ENCODE measurements at places on chromosomes 6 and 20.

- no peak for DNase-seq
These were observed 16.7 kb downstream of the TIAM2 start for GRCh38 chr6:155011809-155012291.

DNA sequence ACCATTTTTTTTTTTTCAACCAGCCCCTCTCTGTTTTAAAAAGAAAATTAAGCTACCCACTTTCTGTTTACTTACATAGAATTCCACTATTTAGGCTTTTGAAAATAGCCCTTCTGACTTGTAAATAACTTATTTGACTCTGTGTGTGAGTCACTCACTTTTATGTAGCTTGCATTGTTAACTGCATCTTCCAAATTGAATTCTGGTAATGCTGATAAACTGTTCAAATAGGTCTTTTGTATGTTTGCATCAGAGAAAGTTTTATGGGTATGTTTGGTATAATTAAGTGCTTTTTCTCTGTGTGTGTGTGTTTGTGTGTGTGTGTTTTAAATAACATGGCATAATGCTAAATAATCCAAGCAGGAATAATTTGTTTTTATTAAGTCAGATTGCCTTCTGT lies 360.1 kb downstream of the PLCB1 start:
- no peak for DNase-seq

- DNase-seq: no peak
These were observed 43.4 kb downstream of the ZHX3 start for GRCh38 chr20:41274152-41274551.

DNA sequence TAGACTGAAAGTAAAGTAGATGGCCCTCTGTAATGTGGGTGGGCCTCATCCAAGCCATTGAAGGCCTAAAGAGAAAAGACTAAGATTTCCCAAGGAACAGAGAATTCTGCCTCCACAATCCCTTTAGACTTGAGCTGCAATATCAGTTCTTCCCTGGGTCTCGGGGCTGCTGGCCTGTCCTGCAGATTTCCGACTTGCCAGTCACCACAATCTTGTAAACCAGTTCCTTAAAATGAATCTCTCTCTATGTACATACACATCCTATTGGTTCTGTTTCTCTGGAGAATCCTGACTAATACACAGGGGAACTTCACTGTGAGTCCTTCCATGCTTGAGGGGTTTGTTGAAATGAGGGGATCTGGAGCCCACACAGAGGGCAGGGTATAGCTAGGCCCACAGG lies 12.9 kb downstream of the CCDC170 start:
- DNase-seq: no peak

DNA sequence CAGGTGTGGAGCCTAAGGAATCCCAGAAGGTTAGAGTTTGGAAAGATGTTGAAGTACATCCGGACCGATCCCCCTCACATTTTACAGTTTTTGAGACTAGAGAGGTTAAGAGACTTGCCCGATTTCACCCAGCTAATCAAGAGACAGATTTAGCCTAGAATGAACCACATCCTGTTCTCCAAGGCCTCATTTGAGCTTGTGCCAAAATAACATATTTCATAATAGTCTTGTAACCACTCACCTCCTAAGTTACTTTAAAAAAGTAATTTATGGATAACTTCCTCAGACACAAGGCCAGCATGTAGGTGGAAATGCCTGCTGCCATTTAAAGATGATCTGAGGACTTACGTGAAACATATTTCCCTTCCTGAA lies 39.8 kb upstream of the ARHGAP18 start:
- no peak for DNase-seq

- DNase-seq: no peak
These were observed 486.0 kb downstream of the BCKDHB start for GRCh38 chr6:80592436-80592835.

DNA sequence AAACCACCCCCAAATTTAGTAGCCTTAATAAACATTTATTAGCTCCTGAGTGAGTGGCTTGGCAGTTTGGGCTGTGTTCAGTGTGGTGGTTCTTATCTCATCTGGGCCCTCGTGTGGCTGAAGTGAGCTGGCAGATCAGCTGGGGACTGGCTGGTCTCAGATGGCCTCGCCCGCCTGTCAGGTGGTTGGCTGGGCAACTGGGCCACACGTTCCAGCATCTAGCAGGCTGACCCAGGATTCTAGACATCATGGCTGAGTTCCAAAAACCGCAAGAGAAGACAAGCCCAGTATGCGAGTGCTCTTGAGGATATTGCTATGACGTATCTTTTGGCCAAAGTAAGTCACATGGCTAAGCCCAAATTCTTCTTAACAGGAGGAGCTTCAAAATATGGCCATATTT lies 28.9 kb downstream of the EIF2S2 start:
- no peak for DNase-seq

DNA sequence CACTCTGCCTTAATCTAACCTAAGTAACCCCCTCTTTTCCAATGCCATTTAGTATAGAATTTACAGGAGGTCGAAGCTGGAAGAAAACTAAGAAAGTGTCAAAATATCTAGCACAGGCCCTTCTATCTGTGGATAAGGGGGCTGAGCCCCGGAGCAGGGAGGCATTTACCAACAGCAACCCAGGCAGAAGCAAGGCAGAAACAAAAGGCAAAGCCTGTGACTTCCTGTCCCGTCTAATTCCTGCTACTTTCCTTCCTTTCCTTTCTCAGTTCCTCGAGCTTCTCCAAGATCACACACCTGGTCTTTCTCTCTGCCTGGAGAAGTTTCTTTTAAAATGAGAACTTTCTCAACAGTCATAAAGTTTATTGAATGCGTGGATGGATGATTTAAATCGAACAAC lies 146.0 kb downstream of the FOXA2 start:
- no peak for DNase-seq

- DNase-seq: no peak
These were observed 139.0 kb downstream of the PRDM13 start for GRCh38 chr6:99745651-99746050.

DNA sequence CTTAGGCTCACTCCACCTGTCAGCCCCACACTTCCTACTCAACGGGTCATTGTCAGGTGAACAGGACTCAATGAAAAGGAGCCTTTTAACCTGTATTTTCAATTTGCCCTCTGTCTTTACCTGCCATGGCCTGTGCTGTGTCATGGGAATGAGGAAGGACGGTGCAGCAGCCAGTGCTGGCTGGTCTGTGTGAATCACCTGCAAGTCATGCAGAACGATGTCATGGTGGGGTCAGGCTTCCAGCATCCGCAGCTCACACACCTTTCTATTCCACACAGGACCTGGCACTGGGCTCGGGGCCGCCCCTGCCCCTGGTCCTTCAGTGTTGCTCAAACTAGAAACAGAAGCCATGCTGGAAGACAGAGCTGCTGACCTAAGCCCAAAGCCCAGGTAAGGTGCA lies 188.7 kb upstream of the GMDS start:
- no peak for DNase-seq

- no peak for DNase-seq
These were observed 457.8 kb downstream of the HACE1 start for GRCh38 chr6:104401926-104402325.

DNA sequence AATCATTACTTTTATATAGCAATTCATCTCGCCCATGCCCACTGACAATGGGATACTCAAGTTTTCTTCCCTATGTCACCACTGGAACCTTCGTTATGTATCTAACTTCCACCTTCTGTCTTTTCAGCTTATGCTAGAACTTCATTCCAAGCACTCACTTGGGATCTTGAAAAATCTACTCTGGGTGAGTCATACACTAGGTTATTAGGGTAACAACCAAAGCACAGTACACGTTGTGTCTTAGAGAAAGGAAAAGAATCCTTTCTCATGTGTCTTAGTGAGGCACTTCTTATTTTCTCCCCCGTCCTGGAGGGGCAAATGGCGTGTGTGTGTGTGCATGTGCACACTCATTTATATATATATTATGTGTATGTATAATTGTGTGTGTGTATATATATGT lies 18.3 kb upstream of the FAM162B start:
- DNase-seq: no peak

DNA sequence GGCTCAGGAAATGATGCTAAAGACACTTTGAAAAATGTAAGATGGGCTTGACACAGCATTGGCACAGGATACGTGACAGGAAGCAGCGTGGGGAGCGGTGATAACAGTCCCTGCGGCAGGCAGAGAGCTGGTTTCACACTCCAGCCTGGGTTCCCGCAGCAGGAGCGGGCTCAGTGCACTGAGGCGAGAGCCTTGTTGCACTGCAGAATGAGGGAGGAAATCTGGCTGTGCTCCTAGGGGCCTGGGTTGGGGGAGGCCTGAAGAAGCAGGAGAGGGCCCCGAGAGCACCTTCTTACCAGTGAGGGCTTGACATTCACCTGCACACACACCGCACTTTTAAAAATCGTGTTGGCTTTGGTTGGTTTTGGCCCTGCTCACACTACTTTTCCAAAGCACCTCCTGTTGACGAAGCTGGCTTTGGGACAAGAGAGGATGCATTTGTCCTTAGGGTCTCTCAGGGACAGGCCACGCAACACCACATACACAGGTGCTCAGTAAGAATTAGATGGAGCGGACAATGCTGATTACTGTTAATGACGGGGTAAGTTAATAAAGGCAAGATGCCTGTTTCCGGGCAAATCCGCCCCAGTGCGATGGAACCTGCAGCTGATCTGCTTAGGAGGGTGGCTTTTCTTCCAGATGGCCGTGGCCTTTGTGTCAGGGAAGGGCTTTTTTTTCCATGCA lies 49.4 kb upstream of the ARMC2 start:
- DNase-seq: no peak

GRCh38 chr6:71309656-71310055 lies 21.0 kb downstream of the OGFRL1 start:
- DNase-seq: no peak

DNA sequence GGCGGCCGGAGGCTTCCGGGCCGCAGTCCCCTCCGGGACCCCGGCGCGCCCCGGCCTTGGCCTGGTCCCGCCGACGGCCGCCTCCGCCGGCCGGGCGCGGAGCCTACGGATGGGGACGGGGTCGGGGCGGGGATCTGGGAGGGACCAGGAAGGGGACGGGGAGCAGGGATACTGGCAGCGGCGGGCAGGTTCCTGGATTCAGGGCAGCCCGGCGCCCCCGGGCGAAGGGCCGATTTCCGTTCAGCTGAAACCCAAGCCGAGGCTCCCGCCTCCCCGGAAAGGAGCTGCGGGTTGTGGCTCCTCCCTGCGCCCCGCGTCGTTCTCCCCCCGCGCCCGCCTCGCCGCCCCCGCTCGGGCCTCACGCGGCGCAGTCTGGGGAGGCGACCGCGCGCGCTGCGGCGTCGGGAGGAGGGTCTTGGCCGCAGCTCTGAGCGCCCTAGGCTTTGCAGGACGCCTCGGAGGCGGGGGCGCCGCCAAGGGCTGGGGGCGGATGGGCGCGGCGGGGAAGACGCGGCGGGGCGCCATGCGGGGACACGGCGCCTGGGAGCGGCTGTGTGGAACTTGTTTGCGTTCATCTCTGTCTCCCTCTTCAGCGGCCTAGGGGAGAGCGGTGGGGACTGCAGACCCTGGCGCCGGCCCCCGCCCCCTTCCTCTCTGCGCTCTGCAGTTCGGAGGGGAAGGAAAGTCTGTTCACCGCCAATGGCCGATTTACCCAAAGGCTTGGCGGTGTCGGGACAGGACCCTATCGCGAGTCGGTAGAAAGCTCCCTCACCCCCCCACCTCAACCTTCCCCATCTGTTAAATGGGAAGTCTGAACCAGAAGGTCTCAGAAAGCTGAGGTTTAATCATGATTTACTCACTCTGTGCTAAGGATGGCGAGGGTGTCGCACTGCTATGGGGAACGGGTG lies 22.7 kb upstream of the TMEM181 start:
- DNase-seq: peak; percentile 90

DNA sequence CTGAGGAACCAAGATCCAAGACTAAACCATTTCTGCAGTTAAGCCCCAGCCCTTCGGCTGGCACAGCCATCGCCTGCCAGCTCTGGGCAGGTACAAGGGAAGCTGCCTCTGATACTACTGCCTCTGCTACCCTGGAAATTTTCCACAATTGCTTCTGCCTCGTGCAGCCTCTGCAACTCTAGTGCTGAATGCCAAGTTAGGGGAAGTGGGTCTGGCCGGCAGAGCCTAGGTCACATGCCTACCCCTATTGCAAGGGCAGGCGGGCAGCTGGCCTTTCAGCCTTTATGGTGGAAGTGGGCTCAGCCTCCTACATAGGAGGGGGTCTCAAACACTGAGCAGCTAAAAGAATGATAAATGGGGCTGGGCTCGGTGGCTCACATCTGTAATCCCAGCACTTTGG lies 44.5 kb upstream of the TULP1 start:
- DNase-seq: no peak

DNA sequence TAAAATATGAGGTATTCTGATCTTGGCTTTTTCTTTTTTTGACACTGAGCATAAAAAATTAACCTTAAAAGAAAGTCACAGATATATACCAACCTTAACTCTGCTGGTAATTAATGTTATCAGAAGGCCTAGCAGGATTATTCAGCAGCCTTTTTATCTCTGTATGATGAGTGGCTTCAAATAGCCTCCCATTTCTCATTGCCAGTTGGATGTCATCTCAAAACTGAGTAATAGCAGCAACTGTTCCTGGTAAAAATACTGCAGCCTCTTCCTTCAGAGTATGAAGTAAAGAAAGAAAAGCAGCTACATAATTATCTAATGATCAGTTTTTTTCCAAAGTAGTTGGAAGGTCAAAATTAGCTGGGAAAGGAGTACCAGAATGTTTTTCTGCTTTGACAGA lies 24.9 kb upstream of the HDGFL1 start:
- DNase-seq: no peak

All from posterior cingulate gyrus (tissue), 11 donors.